ENCODE measurements at places on chromosomes 6 and 20.

GRCh38 chr20:47428164-47428563 is 71.7 kb upstream of the ZMYND8 start:
- no peak for DNase-seq

GRCh38 chr20:14992961-14993360 is 655.5 kb upstream of the FLRT3 start:
- DNase-seq: no peak

GRCh38 chr20:21182832-21183563 is 57.1 kb downstream of the KIZ start:
- no peak for DNase-seq

GRCh38 chr20:54506643-54507042 is 31.2 kb downstream of the DOK5 start:
- DNase-seq: no peak

DNA sequence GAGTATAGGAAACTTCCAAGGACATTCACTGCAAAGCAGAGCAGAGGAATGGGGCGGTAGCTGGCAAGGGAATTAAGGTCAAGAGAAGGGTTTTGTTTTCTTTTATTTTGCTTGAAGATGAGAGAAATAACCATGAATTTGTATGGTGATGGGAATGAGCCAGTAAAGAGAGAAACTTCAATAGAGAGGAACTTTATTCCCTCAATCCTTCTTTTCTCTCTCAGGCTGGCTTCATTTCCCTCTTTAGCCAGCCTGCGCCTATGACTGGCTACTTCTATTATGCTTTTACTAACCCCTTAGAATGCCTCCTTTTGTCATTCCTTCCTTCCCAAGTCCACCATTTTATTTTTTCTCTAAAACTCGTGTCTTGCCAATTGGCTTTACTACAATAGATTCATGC is 101.4 kb upstream of the CEP85L start:
- DNase-seq: no peak

GRCh38 chr6:39054577-39055142 is 6.1 kb downstream of the GLP1R start:
- DNase-seq: peak; percentile 10

- no peak for DNase-seq
Observed at GRCh38 chr6:134910593-134910935, 39.3 kb downstream of the ALDH8A1 start.

DNA sequence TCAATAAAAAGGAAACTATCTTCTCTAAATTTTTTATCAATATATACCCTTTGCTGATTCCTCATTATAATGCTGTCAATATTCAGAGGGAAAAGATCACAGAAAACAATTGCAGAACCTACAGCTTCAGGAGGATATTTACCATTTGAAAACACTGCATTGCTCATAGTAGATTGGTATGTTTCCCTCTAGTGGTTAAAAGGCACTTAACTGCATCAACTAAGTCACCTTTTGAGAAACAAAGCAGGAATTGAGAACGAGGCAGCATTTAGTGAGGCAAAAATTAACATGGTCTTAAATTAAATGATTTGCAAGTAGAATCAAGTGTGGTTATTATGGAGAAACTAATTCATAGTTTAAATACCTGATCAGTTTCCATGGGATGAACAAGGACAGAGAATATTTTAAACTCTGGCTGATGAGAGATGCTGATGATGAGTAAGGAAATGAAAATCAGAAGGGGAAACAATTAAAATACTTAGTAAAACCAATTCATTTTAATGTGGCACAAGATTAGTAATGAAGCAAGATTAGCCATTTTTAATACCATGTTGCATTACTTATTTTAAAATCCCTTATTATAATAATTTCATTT is 642.1 kb downstream of the EPHA7 start:
- DNase-seq: peak; percentile 58

- no peak for DNase-seq
Observed at GRCh38 chr20:35055445-35056276, 36.9 kb downstream of the TRPC4AP start.

DNA sequence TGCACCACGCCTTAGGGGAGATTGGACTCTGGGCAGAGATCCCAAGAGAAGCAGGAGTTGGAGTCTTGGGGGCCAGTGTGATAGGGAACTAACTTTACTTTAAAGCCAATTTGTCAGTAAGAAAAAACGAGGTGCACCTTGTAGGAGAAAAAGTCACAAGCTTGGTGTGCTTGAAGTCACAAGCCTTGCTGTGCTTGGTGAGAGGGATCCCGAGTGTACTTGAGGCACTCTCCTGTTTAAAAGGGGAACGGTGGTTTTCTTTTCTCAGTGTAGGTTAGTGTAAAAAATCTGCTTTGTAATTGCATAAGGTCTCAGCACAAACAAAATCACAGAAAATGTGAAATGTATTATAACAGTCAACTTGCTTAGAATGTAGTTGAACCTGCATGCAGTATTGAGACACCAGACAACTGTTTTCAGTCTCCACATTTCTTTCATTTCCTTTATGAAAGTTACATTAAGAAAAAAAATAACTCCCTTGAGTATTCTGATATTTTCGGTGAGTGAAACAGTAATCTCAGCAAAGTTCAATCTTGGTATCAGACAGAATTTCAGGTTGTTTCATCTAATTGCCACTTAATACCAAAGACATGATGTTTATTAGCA is 111.1 kb upstream of the DUSP22 start:
- DNase-seq: no peak

GRCh38 chr20:25353747-25354705 is 36.6 kb downstream of the ABHD12 start:
- DNase-seq: no peak

GRCh38 chr20:32872266-32872665 is 13.5 kb downstream of the EFCAB8 start:
- no peak for DNase-seq

DNA sequence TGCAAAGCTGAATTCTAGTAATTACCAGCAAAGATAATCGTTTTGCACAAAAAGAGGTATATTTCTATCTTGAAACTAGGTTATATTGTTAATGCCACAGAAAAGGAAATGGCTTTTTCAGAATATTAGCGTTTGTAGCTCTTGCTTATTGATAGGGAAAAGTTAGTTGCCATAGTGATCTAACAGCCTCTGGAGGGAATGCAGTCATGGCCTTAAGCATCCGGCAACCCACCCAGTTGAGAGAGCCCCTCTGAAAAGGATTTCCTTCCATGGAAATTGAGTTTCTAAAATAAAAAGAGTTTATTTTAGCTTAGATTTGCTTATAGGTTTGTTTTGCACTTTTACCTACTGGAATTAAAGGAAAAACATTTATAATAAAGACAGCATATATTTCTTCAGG is 224.5 kb downstream of the BCKDHB start:
- DNase-seq: no peak

GRCh38 chr6:46491201-46491627 is at the start of gene RCAN2:
RCAN2 (minus strand) TSS chr6:46491449.
- peak; percentile 59 for DNase-seq

DNA sequence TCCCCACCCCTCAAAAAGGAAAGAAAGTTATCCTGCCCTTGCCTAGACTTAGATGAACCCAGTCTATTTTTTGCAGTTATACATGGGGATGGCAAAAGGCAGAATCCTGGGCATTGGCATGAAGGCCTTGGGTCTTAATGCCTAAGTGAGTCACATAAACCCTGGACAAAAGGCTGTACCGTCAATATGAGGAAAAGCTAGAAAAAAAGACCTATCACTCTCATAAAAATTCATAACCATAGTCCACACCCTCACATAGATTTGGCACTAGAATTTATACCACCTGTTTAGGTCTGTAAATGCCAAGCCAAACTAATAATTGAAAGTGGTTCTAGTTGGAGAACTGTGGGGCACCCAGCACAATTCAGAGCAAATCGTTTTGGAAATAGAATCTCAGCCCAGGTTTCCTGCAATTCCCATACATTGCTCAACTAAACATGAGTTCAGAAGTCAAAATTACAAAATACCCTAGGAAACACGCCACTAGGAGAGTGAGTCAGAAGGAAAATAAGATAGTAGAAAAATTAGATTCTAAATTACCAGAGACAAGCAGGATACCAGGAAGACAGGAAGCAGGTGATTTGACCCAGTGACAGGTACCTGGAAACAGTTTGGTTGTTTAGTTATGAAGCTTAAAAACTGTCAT is 70.4 kb upstream of the FUCA2 start:
- DNase-seq: no peak

DNA sequence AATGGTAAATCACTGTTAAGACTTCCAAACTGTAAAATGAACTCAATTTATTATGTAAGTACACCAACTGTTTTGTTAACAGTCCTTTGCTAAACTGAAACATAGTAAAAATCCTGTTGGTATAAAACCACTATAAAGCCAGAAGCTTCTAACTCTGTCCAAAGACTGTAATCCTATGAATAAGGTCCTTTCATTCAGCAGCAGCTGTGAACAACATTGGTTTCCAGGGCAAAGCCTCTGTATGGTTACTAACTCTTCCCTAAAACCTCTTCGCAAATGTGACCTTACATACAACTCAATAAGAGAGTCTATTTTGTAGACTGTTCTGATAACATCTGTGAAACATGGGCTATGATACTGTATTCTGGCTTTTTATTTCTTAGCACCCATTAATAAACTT is 40.1 kb downstream of the NUP153 start:
- DNase-seq: no peak

GRCh38 chr6:130183271-130184222 is 39.2 kb downstream of the SAMD3 start:
- no peak for DNase-seq

- DNase-seq: no peak
Observed at GRCh38 chr20:61629602-61630390, 377.7 kb downstream of the CDH4 start.

GRCh38 chr6:87483929-87484328 is 11.2 kb downstream of the SLC35A1 start:
- DNase-seq: no peak

DNA sequence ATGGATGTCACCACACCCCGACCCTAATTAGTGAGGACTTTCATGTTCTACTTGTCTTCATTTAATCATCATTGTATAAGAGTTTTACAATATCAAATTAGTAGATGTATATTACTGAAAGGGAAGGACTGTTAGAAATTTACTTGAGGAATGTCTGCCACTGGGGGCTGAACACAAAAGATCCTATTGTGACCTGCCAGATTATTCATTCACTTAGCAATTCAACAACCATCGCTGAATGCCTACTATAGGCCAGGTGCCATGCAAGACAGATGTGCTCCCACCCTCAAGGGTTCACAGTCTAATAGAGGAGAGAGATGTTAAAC is 8.0 kb upstream of the RBCK1 start:
- no peak for DNase-seq
